ENCODE measurements at places on chromosomes 5 and 9. TPM values are rescaled to one million over a fixed set of nuclear protein-coding genes. Genes with fewer than 3 reads are reported as not detected.

Gene SPATA24
- total RNA-seq, result 2.4 TPM

Gene PRR16
- total RNA-seq, result 0.14 TPM

Gene LHX3
- not detected for total RNA-seq

Gene TMEM174
- not detected for total RNA-seq

Gene ZBTB34
- total RNA-seq, result 9.5 TPM

Gene CDH10
- total RNA-seq, result not detected

Gene BTNL3
- total RNA-seq, result not detected

Gene ESM1
- total RNA-seq, result 0.28 TPM

Gene GABRA1
- not detected for total RNA-seq

Gene ECSCR
- total RNA-seq, result 3.4 TPM

Gene GNA14
- 5.4 TPM for total RNA-seq

Gene MFAP3
- total RNA-seq, result 42.8 TPM

Gene MARCHF11
- 0.05 TPM for total RNA-seq

Gene CDKN2B-AS1
- not detected for total RNA-seq

Gene PDLIM4
- total RNA-seq, result 0.25 TPM

Gene HAUS6
- 7.0 TPM for total RNA-seq

Gene ATP10B
- 0.67 TPM for total RNA-seq

Gene OR1J1
- not detected for total RNA-seq

Gene RETREG1
- total RNA-seq, result 5.4 TPM

Gene GARIN3
- total RNA-seq, result not detected

Gene IFNK
- total RNA-seq, result not detected

Gene SPOCK1
- total RNA-seq, result 0.17 TPM

Gene C9orf153
- total RNA-seq, result 0.67 TPM

Gene GFRA3
- total RNA-seq, result 1.9 TPM

Gene VCAN
- total RNA-seq, result 15.6 TPM

Gene AGXT2
- 67.9 TPM for total RNA-seq

Gene SLC28A3
- 0.37 TPM for total RNA-seq

Gene LIX1
- total RNA-seq, result not detected

Gene TMEM215
- total RNA-seq, result not detected

Gene GRM6
- 0.23 TPM for total RNA-seq

Gene TLX3
- total RNA-seq, result not detected

Gene F2RL1
- 3.8 TPM for total RNA-seq

Gene CSNK1A1
- total RNA-seq, result 108 TPM

Gene PCDHGA2
- 0.42 TPM for total RNA-seq

Gene PPP3R2
- 0.08 TPM for total RNA-seq

Gene IL4
- not detected for total RNA-seq

Gene CCDC187
- 0.05 TPM for total RNA-seq

Gene FCN2
- total RNA-seq, result 23.6 TPM

Gene CRAT
- 121 TPM for total RNA-seq

Gene NTRK2
- total RNA-seq, result 1.4 TPM

Gene RALGPS1
- 2.1 TPM for total RNA-seq

Gene SCGB3A2
- total RNA-seq, result not detected

Gene ZNF462
- 2.1 TPM for total RNA-seq

Gene TTC23L
- total RNA-seq, result 0.19 TPM

Gene AMBP
- total RNA-seq, result 3,808 TPM

Gene CEP120
- total RNA-seq, result 11.0 TPM

Gene CDX1
- total RNA-seq, result not detected

Measured in liver (tissue), 10 donors.